ENCODE measurements at places on chromosomes 4 and X.

DNA sequence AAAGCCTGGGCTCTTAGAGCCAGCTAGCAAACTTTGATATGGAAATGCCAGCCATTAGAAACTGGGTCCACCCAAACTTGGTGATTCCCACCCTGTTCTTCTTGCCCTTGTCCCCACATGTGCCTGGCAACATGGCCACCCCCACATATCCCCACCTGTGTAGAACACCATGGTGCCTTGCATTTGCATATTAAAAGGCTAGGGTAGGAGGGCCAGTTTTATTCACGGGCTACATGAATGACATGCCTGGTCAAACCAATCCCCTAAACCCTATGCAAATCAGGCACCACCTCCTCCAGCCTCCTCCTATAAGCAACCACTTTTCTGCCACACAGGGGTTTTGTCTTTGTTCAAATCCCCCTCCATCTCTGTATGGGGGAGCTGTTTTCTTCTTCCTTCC, 104.9 kb downstream of the CLNK start:
- DNase-seq = no peak

DNA sequence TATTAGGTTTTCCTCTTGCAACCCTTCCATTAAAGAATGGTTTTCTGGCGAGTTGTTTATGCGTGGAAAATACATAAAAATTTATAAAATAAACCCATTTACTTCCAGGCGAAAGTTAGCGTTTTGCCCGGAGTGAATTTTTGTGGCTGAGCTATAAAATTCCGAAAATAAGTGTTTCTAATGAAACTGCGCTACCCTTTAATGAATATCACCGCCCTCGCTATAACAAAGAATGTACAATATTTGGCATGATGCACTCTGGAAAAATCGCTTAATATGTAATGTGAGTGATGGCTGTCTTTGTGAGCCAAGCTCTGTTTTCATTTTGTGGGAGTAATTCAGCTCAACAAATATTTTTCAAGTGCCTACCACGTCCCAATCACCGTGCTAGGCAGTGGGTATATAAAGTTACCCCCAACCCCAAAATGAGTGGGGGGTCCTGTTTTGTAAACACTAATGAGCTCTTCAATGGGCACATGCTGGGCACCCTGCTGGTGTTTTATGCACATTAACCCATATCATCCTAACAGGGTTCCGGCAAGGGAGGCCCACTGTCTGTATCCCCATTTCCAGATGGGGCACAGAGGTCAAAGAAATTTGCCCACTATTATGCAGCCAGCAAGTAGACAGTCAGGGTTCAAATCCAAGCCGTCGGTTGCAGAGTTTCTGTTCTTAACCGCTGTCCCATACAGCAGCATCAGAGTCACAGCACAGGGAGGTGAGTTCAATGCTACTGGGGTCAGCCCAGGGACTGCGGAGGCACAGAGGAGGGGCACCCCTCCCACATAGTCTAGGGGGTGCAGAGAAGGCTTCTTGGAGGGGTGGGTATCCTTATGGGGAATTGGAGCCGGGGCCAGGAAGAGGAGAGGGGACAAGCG, 65.7 kb upstream of the STX18 start:
- DNase-seq = no peak

- no peak for DNase-seq
These were observed 199.3 kb downstream of the BMPR1B start for GRCh38 chr4:94957030-94957429.

DNA sequence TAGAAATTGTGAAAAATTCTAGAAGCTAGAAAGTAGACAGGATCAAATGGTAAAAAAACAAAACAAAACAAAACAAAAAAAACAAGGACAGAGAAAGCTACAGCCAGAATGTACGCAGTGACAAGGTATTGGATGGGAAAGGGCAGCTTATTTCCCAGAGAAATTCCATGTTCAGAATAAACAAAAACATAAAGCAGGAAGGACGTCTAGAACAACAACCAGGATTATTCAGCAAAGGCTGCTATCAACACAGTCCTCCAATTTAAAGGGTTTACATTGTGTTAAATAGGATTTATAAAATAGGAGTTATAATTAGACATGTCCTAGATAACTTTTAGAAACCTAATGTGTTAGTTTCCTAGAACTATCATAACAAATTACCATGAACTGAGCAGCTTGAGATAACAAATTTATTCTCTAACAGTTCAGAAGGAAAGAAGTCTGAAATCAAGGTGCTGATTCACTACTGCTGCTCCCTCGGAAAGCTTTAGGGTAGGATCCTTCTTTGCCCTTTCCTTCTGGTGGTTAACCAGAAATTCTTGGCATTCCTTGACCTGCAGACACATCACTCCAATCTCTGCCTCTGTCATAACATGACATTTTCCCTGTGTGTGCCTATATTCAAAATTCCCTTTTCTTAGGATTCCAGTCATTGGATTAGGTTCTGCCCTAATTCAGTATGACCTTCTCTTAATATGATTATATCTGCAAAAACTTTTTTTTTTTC, 175.6 kb downstream of the SNCA start:
- no peak for DNase-seq
